CD4-positive, alpha-beta T cell treated with Interleukin-1 beta for 1 hour (primary cell): ENCODE measurements at places on chromosomes 11 and 22.

DNA sequence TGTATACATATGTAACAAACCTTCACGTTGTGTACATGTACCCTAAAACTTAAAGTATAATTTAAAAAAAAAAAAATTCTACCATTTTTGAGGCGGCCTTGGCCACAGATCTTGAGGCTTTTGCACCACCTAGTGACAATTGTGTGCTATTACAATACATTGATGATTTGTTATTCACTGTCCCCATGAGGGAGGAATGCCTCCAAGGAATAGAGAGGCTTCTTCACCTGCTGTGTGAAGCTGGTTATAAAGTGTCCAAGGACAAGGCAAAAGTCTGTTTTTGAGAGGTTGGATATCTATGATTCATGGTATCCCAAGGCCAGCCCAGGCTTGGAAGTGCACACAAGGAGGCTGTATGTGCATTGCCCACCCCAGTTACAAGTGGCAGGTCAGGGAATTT, 30.7 kb downstream of the SLC22A25 start:
- DNase-seq, result no peak

- DNase-seq, result no peak
These were observed 63.8 kb downstream of the PHF21A start for GRCh38 chr11:46057489-46057888.

- DNase-seq, result no peak
These were observed 12.4 kb downstream of the SMIM38 start for GRCh38 chr11:69167916-69168691.

DNA sequence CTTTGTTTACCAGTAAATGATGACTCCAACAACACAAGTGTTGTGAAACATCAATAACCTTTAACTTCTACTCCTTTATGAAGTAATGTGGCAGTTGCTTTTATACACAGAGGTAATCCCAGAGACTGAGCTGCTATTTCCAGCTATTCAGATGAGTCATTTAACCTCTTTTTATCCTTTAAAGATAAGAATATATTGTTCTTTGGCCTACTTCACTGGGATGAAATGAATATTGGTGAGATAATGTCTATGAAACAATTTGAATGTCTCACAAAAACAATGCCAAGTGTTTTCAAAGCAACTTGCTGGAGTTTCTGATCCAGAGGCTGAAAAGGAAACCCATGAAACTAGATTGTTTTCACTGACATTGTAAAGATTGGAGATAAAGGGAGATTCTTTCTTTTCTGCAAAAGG, 564.4 kb upstream of the LUZP2 start:
- DNase-seq, result no peak

GRCh38 chr22:23478175-23478574, 101.9 kb downstream of the IGLL1 start:
- no peak for DNase-seq

DNA sequence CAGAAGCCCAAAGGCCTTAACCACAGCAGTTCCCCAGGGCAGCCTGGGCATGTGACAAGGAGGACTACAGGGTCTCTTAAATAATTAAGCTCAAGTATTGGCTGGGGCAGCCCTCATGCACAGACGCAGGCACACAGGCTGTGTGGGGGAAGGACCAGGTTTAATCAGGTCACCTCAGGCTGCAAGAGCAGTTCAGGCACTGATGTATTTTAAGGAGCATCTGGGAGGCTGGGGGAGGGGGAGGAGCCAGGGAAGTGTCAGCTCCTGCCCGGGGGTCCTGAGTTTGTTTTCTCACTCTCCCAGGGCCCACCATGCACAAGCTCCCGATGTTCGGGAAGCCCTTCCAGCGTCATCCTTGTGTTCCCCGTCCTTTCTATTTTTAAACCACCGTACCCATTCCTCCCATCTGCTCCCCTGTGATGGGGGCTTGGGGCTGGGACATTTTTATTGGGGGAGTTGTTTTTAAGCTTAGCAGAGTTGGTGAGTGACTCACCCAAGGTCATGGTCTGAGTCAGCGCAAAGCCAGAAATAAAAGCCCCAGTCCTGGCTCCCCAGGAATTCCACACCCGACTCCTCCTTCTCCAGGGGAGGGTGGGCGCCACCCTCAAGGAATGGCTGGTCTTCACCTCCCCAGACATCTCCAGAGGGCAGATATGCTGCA, 2.4 kb downstream of the CSDC2 start:
- no peak for DNase-seq
